ENCODE measurements at places on chromosomes 3 and 15.

DNA sequence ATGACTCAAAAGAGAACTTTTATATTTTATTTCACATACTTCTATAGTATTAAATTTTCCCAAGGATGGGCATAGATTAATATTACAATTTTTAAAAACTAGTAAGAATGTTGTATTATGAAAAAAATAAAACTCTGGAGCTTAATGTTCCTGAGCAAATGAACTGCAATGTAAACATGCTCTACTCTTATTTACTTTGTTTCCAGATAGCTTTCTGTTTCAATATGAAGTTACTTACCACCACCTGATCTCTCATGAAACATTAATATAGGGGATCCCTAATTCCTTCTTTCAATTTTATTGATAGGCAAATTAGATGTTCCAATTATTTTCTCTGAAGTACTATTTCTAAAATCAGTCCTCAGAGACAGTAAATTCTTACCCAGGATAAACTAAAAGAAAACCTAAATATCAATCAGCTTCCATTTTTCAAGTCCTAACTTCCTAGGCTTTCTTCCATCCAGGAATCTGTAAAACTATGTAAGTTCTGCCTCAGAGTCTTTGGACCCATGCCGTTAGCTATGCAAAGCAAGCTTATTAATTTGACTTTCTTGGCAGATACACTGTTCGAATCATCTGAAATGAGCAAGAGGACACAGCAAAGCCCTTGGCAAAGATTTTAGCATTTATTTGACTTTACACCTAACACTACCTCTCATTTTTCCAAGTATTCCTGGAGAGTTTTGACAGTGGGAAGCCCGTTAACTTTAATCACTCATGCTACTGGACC is 93.2 kb downstream of the PLCH1 start:
- no peak for DNase-seq

GRCh38 chr3:13665582-13666226 is 116.8 kb downstream of the FBLN2 start:
- no peak for DNase-seq

DNA sequence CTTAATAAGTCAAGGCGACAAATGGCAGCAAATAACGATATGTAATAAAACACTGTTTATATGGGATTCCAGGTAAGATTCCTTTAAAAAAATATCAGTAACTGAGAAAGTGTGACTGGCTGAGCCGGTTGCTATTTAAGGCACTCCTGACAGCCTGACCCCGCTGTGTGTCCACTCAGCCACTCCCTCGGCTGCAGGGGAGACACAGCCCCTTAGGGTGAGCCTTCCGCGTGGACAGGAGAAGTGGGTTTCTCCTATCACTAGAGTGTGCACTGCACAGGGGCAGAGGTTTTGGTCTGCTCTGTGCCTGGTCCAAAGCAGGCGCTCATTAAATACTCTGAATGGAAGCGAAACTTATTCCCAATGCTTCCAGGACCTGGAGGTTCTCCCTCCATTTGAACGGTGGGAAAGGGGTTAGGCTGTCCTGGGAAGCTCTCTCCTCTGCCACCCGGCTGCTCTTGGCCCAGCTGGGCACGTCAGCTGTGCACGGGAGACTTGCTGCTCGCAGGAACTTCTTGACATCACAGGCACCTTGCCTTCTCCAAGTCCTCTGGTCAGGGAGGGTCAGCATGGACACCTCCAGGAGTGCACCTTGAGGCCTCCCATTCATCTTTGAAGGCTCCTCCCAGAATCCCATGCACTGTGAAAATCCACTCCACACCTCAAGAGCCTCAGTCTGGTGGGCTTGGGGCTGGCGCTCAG is 43.3 kb upstream of the SLCO2A1 start:
- DNase-seq = no peak

GRCh38 chr3:31035681-31036080 is 141.2 kb upstream of the GADL1 start:
- DNase-seq = no peak

DNA sequence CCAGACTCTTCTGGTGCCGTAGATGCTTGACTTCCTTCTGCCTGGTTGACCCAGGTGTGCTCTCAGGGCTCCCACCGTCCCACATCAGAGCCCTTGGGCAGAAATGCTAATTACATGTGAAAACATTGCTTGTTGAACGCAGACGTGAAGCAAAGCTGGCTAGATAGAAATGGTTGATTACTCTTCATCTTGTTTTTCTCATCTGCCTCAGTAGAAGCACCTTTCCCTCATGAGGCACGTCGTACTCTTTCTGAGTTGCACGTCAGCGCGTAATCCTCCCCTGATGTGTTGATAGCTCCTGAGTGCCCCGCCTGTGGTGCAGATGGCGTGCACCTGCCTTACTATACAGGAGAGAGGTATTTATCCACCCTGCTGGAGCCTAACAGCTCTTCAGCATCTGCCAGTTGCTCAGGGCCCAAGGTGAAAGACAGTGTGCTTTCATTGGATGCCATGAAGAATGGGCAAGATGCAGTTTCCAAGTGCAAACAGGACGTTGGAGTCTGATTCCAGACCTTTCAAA is 18.1 kb downstream of the MAP6D1 start:
- no peak for DNase-seq
